ENCODE measurements at places on chromosomes 5 and 9.

DNA sequence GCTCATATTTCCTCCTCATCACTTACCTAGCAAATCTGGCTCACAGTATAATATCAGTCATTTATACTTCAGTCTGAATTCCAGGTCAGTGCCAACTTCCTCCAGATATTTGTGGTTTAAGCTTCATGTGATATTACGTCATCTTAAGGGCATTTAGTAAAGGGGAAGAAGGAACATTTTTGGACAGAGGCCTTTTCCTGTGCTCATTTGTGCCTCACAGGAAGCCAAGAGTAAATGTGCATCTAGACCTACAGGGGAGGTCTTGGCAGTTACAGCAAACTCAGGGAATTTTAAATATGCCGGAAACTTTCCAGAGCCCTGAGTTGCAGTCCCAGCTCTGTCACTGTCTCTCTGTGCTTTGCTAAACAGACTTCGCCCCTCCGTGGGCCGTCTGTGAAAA, 12.3 kb upstream of the KCNIP1 start:
- DNase-seq, result no peak

GRCh38 chr9:90098408-90098807, 493.6 kb downstream of the GADD45G start:
- DNase-seq, result no peak

GRCh38 chr5:111635916-111636570, 121.0 kb downstream of the NREP start:
- no peak for DNase-seq

DNA sequence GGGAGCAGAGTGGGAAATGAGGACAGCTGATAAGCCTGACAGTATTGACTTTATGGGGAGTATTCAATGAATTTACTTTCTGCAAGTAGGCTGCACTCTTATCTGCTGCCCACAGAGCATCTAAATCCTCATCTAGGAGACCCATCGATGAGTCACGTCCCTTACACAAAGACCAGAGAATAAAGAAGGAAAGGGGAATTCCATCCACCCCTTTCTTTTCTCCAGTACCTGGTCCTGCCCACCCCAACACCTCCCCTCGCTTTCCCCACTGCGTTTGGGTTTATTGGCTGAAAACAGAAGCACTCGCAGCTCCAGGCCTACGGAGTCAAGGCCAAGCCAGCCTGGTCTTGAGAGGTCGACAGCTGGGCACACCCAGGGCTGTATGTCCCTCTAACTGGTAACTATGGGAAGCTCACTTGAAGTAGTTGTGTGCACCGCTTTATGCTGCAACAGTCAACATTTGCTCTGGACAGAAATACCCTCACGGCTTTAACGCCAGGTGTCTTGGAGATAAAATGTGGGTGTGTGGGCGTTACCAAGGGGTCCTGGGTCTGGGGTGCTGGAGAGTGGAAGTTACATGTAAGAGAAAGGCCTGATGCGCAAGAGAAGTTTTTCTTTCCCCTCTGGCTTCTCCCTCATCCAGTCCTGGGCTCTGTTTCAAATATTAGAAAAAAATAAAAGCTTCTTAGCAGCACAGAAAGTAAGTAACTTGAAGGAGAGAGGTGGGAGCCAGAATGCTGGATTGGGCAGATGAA, 14.5 kb upstream of the TAL2 start:
- no peak for DNase-seq

DNA sequence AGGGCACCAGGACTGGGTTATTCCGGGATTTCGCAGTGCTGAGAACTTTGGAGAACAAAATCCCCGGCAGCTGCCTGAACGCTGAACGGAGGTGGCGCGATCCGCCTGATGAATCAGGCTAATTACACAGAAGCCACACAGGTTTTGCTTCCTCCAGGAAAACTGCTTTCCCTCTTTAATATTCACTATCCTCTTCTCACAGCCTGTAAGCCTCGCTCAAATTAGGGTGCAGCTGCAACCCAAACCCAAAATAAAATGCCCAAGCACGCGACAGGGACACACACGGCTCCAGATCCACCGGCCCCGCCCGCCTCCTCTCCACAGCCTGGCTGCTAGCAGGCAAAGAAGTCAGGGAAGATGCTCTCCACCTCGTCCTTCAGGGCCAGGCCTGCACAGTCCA, 6.0 kb downstream of the SOHLH1 start:
- DNase-seq, result no peak

- DNase-seq, result peak; percentile 75
Measured at GRCh38 chr5:95422838-95423237, 31.7 kb downstream of the FAM81B start.

GRCh38 chr9:106982636-106983035, 119.7 kb downstream of the ZNF462 start:
- no peak for DNase-seq

GRCh38 chr9:135343136-135343535, 136.4 kb upstream of the PPP1R26 start:
- no peak for DNase-seq

GRCh38 chr9:16869882-16870595, 431 bp downstream of the BNC2 start:
- DNase-seq, result no peak
